IMR-90 (cell line): ENCODE measurements at places on chromosomes 1 and 21. TPM values are rescaled to one million over a fixed set of nuclear protein-coding genes. Genes with fewer than 3 reads are reported as not detected.
A peak's percentile ranks its signal among the peaks of the same experiment; 100 is the strongest.

The EXTL1 gene
- 0.56 and 0.90 TPM in 2 replicates for total RNA-seq

The KCNK1 gene
- total RNA-seq: 0.90 and 1.1 TPM in 2 replicates

DNA sequence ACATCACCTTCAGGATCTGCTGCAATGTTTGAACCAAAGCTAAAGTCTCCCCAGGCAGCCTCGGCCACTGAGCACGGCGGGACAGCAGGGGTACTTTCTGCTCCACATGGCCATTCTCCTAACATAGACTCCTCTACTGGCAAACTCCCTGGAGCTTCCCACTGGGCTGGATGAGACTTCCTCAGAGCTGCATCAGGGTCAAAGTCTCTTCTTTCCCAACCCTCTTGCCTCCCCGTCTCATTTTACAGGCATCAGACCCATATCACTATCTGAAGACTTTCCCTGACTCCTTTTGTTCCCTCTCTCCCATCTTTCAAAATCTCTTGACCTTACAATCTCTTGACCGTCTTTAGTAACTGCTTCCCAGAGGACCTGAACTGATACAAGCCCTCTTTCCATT lies 42.2 kb upstream of the KIRREL1 start:
- no peak for DNase-seq

DNA sequence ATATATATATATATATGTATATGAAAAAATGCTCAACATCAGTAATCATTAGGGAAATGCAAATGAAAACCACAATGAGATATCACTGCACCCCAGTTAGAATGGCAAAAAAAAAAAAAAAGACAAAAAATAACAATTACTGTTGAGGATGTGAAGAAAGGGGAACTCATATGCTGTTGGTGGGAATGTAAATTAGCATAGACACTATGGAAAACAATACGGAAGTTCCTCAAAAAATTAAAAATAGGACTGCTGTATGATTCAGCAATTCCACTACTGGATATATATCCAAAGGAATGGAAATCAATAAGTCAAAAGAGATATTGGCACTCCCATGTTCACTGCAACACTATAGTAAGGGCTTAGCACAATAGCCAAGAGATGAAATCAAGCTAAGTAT lies 41.5 kb upstream of the CTBS start:
- no peak for DNase-seq

- DNase-seq: no peak
These were observed 197.4 kb downstream of the HS2ST1 start for GRCh38 chr1:87111659-87112371.

DNA sequence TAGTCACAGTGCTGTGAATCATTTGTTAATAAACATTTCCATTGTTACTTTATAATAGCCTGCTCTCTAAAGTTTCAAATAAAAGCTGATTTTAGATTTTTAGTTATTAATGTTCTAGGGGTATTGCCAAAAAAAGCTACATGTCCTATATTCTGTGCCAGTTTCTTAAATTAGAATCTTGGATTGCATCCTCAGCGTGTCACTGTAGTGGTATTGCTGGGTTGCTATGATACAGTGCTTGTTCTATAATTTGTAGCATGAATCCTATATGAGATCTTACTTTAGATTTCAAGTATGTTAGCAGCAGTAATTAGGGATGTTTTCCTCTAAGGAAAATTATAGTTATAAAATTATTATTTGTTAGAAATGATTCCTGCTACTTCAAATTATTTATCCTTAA lies 16.4 kb downstream of the PPP2R5A start:
- DNase-seq: no peak

The HSF2BP gene
- total RNA-seq: 0.83 and 0.90 TPM in 2 replicates

The C1orf210 gene
- not detected in 2 replicates for total RNA-seq

DNA sequence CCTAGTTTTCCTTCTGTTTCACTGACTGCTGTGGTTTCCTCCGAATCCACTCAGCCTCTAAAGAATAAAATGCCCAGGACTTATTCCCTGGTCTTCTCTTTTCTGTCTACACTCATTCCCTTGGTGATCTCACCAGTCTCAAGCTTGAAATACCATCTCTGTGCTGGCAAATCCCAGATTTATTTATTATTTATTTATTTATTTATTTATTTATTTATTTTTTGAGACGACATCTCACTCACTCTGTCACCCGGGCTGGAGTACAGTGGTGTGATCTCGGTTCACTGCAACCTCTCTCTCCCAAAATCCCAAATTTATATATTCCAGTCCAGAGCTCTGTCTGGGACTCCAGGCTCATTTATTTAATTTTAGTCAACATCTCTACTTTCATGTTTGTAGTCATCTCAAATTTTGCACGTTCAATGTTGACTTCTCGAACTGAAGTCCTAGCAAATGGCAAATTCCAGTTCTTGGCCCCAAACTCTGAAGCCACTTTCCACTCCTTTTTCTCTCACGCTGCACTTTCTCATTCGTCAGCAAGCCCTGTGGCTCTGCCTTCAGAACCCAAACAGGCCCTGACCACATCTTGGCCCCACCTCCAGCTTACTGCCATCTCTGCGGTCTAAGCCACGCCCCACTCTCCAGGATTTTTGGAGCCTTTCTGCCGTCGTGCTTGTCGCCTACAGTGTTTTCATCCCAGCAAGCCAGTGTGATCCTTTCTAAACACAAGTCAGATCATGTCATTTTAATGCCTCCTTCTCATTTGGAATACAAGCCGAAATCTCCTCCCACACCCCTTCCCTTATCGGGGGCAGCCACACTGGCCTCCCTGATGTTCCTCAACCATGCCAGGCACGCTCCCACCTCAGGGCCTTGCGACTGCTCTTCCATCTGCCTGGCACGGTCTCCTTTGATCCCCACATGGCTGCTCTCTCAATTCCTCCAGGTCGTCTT lies 14.2 kb upstream of the TENT5B start:
- peak; percentile 69 for DNase-seq

DNA sequence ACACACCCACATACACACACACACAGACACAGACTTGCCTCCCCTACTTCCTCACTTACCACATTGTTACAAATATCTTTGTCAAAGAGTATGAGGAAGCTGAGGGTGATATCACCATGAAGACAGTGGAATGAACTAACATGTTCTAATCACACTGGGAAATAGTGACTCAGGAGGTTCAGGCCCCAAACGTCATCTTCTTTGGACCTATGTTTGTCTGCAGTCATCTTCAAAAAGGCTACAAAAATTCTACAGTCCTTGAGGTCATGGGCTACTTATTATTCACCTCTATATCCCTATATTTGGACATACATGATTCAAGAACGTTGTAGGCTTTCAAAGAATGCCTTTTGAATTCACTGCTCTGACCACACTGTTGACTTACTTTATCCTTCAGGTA lies 2.1 kb upstream of the LCE2C start:
- no peak for DNase-seq

- DNase-seq: no peak
These were observed 321.5 kb downstream of the NPHP4 start for GRCh38 chr1:5670590-5671350.

GRCh38 chr1:66840929-66841328 lies 39.9 kb upstream of the INSL5 start:
- DNase-seq: no peak

The KHDC4 gene
- 22.5 and 28.0 TPM in 2 replicates for total RNA-seq

The PLPPR4 gene
- total RNA-seq: 6.4 and 7.0 TPM in 2 replicates

DNA sequence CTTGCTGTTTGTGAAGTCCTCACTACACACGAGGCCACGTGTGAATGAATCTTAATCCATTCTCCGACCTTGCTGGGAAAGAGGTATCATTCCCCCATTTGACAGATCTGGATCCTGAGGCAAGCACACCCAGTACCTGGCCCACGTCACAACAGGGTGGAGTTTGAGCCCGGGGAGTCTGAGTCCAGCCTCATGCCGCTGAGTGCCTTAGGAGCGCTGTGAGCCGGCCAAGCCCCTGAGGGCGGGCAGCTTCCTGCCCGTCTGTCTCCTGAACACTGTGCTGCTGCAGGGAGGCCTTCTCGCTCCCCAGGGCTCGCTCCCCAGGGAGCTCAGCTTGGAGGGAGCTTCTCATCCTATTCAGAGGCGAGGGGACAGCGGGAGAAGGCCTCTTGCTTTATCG lies 29.7 kb downstream of the SLC45A1 start:
- no peak for DNase-seq

The FRRS1 gene
- total RNA-seq: 21.7 and 23.5 TPM in 2 replicates

- no peak for DNase-seq
These were observed 64.6 kb upstream of the LRP8 start for GRCh38 chr1:53392460-53392859.

- DNase-seq: no peak
These were observed 6.2 kb downstream of the ERO1B start for GRCh38 chr1:236275586-236275985.

The DIPK1A gene
- 4.7 and 7.5 TPM in 2 replicates for total RNA-seq
